ENCODE measurements at places on chromosomes 16 and 17.

GRCh38 chr17:65637786-65638185, 76.3 kb upstream of the AXIN2 start:
- DNase-seq: no peak

DNA sequence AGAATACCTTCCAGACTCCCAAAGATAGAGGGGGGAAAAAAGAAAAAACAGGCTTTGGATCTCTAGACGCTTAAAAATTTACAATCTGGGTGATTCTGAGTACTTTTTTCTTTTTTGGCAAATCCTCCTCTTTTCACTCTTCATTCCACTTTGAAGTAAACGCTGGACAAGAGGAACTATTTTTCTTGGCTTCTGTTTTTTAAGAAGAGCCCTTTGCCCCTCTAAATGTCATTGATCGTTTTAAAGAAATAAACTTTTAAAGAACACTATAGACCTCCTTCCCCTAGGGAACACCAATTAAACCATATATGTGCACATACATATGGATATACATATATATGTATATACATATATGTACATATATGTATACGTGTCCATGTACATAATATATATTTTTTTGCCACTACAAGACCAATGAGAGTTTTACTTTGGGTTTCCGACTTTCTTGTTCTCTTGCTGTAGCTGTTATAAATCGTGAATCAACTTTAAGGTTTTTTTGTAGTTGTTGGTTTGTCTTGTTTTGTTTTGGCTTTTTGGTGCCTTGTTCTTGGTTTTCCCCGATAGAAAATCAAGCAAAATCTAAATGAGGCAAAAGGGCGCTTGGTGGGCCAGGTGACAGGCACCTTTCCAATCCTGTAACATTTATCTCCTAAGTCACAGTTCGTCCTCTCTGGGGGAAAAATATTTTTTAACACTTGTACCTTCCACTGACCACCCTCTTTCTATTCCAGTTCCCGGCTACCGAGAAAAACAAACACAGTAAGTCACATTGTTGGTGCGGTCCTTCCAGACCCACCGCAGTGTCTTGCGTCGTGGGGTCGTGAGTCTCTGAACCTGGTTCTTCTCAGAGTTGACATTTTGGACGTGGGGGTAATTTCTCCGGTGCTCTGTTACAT, 4.4 kb downstream of the FOXF1 start:
- DNase-seq: no peak

DNA sequence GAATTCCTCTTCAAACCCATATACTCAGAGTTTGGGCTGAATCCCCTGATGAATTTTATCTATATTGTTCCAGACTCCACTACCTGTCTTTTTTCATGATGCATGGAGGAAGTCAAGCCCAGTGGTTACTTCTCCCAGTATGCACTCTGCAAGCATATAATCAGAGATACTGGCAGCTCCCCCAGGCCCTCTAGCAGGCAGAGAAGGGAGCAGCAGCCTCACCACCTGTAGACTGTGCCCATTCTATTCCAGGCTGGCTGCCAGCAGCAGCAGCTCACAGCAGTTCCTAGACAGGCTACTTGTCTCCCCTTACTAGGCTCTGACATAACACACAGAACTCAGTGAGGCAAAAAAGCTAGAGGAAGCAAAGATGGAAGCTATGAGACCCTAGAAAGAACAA, 3.4 kb downstream of the MKS1 start:
- DNase-seq: no peak

GRCh38 chr17:71600137-71600789, 520.6 kb upstream of the SOX9 start:
- DNase-seq: no peak

GRCh38 chr17:57257895-57258851, 1.9 kb downstream of the MSI2 start:
- DNase-seq: no peak

DNA sequence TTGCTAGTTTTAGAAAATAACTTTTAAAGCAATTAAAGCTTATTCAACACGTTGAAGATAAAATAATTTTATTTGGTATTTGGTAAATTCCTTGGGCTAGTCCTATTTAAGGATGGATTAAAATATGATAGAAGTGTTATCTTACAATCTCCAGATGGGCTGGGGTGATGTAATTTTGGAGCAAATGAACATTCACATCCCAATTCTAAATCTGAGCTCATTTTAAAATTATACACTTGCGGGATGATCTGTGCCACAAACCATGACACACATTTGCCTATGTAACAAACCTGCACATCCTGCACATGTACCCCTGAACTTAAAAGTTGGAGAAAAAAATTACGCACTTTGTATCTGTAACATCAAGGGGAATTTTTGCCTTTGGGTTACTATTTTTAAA, 31.5 kb downstream of the NLK start:
- DNase-seq: no peak

DNA sequence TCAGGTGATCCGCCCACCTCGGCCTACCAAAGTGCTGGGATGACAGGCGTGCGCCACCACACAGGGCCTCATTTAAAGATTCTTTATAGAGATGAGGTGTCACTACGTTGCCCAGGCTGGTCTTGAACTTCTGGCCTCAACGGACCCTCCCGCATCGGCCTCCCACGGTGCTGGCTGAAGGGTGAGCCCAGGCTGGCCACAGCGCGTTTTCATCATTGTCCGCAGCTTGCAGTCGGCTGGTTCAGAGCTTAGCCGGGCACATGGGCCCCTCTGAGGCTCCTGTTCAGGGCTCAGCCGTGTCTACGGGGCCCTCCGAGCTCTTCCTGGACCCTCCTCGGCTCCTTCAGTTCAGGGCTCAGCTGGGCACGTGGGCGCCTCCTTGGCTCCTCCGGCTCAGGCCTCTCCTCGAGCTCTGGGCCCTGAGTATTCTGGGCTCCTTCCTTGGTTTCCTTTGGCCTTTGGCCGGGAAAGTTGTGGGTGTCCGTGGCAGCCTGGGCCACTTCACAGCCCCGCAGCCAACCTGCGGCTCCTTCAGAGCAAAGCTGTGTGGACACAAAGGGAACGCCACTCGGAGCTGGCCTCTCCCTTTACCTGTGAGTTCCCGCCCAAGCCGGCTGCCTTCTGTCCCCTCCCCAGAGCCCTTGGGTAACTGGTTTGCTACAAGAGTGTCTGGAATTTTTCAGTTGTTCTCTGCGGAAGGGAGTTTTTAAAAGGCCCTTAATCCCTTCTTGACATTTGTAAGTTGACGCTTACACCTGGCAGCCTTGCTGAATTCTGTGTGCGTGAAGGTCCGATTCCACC, 1.2 kb upstream of the MSLN start:
- no peak for DNase-seq

- DNase-seq: no peak
These were observed 240.0 kb downstream of the C16orf95 start for GRCh38 chr16:87076950-87077749.

- DNase-seq: peak; percentile 91
These were observed 254.4 kb downstream of the C16orf95 start for GRCh38 chr16:87062569-87063442.

- DNase-seq: peak; percentile 89
These were observed 2.4 kb upstream of the BCKDK start for GRCh38 chr16:31105677-31106213.

DNA sequence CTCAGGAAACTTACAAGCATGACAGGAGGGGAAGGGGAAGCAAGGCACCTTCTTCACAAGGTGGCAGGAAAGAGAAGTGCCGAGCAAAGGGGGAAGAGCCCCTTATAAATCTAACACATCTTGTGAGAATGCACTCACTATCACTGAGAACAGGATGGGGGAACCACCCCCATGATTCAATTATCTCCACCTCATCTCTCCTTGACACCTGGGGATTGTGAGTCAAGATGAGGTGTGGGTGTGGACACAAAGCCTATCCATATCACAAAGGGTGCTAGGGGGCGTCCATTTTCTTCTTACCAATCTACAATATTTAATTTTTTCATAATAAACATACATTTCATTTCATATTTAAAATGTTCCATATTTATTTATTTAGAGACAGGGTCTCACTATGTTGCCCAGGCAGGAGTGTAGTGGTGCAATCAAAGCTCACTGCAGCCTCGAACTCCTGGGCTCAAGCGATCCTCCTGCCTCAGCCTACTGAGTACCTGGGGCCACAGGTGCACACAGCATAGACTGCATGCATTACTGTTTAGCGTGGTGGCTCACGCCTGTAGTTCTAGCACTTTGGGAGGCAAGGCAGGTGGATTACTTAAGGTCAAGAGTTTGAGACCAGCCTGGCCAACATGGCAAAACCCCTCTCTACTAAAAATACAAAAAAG, 26.5 kb upstream of the FAAP100 start:
- DNase-seq: no peak

DNA sequence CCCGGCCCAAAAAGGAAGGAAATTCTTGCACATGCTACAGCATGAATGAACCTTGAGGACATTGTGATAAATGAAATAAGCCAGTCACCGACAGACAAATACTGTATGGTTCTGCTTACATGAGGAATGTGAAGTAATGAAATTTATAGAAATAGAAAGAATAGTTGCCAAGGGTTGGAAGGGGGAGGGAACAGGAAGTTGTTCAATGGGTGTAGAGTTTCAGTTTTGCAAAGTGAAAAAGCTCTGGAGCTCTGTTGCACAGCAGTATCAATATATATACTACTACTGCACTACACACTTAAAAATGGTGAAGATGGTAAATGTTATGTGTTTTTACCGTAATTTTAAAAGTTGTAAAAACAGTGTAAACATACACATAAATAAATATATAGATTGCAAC, 43.7 kb downstream of the PKD1L3 start:
- no peak for DNase-seq

DNA sequence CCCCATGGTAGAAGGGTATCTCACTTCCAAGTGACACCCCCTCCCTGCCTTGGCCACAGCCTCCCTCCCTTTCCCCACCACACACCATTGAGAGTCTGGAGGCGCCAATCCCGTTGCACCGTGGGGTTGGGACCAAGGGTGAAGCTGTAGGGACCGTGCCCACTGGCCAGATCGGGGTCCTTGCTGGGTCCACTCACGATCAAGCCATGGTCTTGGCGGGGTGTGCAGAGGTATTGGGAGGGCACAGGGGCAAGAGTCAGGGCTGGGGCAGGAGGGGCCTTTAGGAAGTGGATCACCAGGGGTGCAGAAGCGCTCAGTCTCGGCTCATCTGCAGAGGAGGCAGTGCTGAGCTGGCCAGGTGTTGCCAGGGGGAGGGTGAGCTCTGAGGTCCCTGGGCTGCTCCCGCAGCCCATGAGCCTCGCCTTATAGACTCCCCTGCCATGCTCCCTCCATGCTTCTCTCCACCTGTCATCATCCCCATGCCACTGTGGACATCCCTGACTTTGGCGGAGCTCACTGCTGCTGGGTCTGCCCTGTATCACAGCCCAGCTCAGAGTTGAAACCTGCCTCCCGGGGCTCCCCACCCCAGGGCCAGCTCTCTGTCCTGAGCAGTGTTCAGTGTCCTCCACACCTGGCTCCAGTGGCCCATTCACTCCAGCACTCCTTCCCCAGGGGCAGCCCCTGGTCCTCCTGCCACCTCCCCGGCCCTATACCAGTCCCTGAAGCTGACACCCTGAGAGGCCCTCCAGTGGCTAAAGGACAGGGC, 8.3 kb downstream of the CDH16 start:
- no peak for DNase-seq
